RKO (cell line): ENCODE measurements at places on chromosomes 13 and 19.

GRCh38 chr13:23861310-23861709, 27.9 kb downstream of the MIPEP start:
- no peak for DNase-seq

GRCh38 chr13:114142640-114143490, 10.4 kb upstream of the RASA3 start:
- DNase-seq = no peak

DNA sequence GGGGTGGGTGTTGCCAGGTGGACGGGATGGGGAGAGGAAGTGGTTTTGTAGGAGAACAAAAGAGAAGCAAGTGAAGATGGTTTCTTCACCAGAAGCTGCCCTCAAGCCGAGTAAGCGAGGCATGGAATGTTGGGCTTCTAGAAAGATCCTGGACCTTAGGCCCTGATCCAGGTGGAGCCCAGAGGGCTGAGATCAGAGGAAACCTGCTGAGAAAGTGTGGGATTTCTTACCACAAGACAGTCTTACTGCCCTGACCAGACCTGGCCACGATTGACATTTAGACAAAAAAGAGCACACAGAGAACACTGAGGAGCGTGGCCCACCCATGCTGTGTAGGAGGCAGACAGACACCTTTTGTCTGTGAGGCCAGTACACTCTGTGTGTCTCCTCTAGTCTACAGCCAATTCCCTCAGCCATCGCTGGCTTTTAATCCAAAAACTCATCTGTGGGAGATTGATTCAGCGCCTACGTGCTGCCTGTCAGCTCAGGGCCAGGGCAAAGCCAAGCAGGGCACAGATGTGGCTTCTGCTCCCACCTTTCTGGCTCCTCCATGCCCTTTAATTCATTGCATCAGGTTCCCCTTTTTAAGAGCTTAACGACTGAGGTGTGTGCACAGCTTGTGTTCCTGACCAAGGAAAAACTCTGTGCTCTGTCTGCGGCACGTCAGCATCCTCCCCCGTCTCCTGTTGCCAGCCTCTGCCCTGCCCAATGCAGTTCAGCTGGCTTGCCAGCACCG, 123.3 kb downstream of the AKAP11 start:
- no peak for DNase-seq

- DNase-seq = no peak
These were observed 498.6 kb downstream of the KCTD12 start for GRCh38 chr13:76387566-76387965.

DNA sequence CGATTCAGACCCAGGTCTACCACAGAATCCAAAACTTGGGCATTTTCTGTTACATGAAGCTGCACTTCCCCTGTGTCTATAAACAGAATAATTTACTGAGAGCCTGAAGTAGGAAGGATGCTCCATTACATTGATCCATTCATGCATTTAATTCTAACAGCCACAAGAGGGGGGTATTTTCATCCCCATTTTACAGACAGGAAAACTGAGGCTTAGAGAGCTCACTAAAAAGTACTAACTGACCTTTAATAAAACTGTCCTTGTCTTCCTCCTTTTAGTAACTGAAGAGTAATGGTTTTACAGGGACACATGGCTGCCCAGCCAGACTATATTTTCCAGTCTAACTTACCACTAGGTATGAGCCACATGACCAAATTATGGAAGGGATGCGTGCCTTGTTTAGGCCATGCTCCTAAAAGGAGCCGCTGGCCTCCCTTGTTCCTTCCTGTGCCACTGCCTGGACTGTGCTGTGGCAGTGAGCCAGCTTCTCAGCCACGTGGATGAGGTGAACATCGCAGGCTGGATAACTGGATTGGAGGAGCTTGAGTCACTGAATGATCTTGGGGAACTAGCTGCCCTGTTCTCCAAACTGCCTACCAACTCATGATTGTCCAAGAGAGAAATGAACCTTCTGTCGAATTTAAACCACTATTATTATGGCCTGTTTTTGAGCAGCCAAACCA, 108.3 kb downstream of the DOCK9 start:
- peak; percentile 8 for DNase-seq

DNA sequence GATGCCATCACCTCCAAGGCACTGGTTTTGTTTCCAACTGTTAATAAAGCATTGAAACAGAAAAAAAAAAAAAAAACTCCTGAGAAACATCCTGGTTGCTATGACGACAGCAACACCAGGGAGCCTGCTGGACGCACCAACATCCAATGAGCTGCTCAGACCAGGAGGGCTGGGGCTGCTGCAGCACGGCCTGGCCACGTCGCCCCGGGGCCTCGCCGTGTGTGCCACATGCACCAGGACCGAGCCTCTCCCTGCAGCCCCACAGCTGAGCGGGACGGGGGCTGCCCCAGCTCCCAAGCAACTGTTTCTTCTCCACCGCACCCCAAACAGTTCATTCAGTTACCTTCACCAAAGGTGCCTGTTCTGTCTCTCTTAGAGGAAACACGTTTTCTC, 54.5 kb downstream of the RASA3 start:
- no peak for DNase-seq

DNA sequence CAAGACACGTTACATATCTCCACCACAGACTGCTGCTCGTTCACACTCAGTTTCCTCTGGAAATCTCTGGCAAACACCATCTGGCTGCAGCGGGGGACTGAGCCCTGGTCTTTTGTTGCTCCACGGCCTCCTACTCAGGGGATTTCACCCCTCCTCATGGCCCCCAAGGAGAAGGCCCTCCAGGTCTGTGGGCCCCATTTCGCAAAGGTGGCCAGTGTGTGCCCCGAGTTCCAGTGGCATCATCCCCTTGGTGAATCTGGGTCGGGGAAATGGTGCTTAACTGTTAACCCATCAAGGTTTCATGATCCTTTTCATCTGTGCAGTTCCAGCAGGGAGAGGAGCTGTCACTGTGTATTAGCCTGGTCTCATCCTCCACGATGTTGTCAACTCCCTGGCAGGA, 235.4 kb upstream of the MAB21L1 start:
- DNase-seq = no peak

GRCh38 chr13:25819856-25820530, 231.8 kb downstream of the SHISA2 start:
- DNase-seq = no peak

GRCh38 chr13:97318532-97318931, 96.4 kb downstream of the MBNL2 start:
- DNase-seq = no peak

- DNase-seq = peak; percentile 50
These were observed 6.3 kb upstream of the ZNF69 start for GRCh38 chr19:11881151-11881800.

- DNase-seq = no peak
These were observed 11.0 kb upstream of the C2CD4C start for GRCh38 chr19:419721-420515.

DNA sequence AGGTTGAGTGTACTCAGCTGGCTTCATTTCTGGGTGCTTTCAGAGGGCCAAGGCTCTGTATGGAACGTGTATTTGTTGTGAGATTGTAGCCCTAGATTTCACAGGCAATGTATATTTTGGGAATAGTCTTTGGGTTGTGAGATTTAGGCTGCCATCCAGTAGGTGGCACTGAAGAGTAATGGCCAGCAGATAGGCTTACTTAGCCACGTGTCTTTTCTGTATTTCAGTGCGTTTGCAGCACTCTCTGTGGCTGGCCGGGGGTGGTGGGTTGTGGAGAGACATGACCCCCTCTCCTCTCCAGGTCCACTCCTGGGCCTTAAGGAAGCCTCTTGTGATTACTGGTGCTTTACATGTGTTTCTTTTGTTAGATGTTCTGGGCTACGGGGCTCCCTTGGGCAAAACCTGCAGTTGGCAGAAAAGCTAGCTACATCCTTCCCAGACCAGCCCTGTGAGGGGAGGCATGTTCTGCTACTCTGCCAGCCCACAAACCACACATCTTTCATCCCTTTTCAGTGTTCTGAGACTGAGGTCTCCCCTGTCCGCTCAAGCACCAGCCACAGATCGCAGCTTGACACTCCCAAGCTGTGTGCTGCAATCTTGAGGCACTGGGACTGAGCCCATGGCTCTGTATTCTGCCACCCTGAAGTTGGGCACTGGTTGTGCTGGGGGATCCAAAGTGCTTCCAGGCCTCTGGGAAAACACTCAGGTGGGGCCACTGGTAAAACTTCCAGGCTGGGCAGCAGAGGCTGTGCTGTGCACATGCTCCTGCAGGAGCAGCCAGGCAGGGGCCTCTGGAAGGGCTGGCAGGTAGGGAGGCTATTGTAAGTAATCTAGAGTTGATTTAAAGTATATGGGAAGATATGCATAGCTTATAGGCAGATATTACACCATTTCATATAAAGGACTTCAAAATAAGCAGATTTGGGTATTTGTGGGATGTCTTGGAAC, 1096.8 kb upstream of the PCDH20 start:
- DNase-seq = peak; percentile 11
